ENCODE measurements at places on chromosomes 1 and 21.

GRCh38 chr1:84253891-84254290, 47.6 kb upstream of the SAMD13 start:
- no peak for DNase-seq

DNA sequence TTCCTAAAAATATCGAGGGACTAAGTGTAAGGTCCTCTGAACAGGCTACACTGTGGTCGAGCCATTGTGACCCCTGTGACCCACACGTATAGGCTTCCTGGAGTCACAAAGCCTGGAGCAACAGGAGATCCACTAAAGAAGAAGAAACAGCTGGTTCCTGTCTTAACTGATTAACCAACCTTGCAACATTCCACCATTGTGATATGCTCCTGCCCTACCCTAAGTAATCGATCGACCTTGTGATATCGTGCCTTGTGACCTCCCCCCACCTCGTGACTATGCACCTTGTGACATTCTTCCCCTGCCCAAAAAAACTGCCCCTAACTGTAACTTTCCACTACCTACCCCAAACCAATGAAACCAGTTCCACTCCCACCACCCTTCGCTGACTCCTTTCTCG, 304.6 kb upstream of the FAM78B start:
- no peak for DNase-seq

DNA sequence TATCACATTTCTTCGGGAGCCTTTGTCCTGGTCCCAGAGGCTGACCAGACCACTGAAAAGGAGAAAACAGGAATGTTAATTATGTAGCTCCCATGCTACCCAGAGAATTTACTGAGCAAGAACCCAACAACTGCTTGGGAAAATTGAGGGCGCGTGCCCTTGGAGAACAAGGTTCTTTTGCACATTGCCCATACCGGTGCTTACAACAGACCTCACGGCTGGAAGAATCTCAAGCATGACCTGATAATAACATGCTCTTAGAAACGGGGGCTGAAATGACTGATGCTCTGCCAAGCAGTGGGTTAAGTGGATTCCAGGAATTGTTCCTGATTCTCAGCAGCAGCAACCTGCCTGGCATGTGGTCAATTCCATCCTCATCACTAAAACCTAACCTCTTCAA, 49.3 kb upstream of the AJAP1 start:
- DNase-seq, result no peak

DNA sequence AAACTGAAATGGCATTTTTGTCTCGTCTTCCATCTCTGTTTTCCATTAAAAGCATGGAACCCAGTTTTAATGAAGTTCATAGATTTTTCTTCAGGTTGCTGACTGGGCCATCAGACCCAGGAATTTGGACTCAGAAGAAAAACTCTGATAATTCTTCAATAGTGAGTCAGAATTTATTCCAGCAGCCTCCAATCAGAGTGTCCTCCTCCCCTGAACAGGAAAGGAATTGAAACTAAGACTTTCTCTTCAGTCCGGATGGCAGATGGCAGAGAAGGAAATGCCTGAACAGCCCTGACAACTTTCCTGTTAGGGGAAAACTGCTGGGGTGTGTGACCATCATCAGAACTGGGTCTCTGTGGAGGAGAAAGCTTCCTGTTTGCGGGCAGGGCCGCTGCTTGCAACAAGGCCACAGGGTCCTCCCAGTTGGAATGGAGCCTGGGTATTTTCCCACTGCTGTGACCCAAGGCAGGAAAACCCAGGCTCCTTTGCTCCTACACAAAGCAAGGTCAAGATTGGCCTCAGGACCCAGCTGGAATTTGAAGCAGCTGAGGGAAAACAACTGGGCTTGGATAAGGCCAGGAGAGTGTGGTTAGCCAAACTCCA, 20.7 kb downstream of the CD34 start:
- no peak for DNase-seq

- no peak for DNase-seq
These were observed 7.6 kb downstream of the CAPN9 start for GRCh38 chr1:230754796-230755195.

DNA sequence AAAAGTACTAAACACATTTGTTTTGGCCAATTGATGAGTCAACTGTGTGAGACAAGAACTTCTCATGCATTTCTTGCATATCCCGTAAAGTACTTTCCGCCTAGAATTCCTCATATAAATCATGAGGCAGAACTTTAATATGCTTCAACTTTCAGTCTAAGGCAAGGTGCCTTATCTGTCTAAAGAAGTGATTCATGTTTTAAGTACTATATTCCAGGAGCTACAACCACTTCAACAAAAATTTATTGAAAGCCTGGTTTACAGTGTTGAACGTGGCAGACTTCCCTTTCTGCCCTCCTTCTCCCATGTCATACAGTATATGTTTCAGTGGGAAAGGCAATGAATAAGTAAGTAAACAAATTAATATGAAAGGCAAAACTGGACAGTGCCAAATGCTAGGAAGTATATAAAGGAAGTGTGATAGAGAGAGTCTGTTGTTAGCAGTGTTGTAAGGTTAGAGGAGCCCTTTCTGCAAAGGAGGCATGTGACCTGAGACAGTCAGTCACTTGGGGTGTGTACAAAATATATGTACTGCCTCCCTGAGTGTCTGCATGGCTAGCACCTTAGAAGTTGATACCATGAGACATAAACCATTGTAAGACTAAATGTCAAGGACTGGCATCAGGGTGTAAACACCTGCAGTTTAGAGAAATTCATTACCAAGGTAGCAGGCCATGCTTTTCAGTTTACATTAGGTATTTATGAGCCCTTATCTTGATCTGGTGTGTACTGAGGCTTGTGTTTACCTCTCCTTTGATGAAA, 362.2 kb downstream of the SRGAP2C start:
- no peak for DNase-seq

DNA sequence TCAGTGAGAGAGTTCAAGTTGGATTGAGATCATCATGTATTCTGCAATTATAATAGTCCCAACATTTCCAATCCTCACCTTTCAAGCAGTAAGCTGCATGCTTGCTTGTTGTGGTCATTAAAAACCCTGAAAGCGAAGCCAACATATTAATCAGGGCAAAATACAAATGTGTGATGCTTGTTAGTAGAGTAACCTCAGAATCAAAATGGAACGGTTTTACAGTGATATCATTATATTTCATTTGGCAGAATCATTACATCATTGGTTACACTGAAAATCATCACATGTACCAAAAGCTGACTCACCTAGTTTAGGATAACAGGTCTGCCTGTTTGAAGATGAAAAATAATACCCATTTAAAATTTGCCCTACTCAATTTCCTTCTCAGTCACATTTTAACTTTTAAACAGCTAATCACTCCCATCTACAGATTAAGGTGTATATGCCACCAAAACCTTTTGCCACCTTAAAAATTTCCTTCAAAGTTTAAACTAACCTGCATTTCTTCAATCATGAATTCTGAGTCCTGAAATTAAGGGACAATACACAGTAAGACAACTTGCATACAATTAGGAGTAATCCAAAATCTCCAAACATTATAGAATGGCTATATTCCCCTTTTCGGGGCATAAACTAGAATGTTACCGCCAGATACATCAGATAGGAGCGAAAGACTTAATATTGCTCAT, 3.5 kb downstream of the GAS5 start:
- DNase-seq, result no peak

DNA sequence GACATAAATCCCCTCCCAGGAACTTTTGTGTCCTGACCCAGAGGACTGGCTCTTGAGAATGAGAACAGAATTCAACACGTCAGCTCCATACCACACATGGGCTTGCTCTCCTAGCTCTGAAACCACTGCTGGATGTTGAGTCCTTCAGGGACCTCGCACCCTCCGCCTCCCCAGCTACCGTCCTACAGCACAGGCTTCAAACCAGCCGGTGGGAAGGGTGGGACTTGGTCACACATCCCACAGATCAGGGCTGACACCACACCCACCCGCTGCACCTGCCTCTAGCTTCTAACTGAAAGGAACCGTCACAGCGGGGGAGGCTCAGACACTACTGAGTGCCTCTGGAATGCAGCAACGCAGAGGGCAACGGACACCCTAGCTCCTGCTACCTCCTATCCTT, 24.0 kb downstream of the MRAP start:
- DNase-seq, result no peak

- no peak for DNase-seq
These were observed 15.1 kb downstream of the TRIM45 start for GRCh38 chr1:117106478-117106877.

DNA sequence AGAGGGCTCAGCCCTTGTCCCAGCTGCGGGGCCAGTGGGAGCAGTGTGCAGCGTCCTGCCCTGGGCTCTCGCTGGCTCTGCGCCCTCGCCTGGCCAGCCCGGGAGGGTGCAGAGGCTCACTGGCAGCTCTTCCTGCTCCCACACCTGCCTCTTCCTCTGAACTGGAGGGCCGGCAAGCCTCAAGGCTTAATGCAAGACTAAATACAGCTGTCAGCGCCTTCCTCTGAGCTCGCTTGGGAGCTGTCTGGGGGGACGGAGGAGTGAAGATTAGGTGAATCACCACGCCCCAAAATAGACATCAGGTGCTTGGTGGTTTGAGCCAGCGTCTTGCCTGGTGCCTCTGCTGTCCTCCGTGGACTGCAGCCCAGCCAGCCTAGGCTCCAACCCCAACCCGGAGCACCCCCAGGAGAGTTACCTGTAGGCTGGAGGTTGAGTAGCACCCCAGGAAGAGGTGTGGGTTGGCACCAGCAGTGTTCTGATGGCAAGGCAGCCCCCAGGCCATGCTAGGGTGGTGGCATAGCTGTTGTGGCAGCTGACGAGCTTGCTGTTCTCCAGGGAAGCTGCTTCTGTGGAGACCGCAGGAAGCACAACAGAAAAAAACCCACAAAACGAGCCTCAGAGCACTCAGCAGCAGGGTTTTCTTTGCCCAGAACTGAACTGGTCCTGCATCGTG, 36.9 kb downstream of the UMODL1 start:
- DNase-seq, result no peak

DNA sequence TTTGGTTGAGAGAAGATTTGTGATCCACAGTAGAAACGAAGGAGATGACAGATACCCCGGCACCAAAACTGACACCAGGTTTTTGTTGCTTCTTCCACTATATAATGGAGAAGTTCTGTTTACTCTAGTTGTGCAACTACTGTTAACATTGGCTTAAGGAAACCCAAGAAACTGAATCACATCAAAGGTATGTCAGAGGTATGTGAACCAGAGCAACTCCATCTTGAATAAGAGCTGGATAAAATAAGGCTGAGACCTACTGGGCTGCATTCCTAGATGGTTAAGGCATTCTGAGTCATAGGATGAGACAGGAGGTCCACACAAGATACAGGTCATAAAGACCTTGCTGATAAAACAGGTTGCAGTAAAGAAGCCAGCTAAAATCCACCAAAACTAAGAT, 173.7 kb upstream of the CAMK1G start:
- DNase-seq, result no peak

DNA sequence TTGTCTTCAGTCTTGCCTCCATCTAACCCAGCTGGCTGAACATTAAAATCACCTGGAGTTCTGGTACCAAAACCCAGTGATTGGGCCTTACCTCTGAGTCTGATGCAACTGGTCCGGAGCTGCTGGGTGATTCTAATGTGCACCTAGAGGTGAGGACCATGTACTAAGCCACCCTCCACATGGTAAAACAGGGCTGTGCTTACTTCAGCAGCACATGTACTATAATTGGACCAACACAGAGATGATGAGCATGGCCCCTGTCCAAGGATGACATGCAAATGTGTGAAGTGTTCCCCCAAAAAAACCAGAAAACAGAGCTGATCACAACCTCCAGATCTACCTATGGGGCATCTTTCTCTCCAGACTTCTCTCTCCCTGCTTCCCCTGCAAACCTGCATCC, 37.0 kb downstream of the ELK4 start:
- DNase-seq, result no peak

- no peak for DNase-seq
These were observed 758 bp downstream of the DEPDC1 start for GRCh38 chr1:68495968-68496679.

- DNase-seq, result no peak
These were observed 218.9 kb upstream of the C1orf174 start for GRCh38 chr1:4118746-4119515.

GRCh38 chr1:32754317-32755097, 51.9 kb upstream of the SYNC start:
- DNase-seq, result no peak

DNA sequence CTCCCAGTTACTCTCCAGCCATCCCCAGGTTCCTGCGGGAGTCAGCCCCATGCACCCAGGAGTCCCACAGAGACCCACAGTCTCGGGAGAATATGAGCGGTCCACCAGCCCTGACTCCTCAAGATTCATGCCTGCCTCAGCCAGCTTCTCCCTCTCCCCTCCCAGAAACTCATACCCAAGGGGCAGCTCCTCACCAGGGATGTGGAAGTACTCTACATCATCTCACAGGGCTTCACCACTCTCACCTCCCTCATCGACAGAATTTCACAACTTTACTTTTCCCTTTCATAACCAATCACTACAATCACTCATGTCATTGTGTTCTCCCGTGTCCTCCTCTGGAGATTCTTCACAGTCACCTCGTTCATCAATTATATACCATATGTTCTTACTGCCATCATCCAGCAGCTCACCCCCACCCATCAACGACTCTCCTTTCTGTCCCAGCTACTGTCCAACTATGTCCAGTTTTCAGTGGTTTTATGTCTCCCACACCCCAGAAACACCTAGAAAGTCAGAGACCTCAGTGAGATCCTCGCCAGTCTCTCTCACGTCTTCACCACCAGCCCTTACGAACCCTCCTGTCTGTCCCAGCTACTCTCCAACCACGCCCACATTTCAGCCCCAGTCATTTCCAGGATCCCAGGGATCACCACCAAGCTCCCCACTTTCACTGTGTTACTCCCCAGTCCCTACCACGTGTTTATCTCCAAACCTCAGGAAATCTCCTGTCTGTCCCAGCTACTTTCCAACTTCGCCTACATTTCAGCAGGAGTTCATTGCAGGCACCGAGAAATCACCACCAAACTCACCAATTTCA, 1530.1 kb upstream of the TPTE start:
- DNase-seq, result peak; percentile 96

DNA sequence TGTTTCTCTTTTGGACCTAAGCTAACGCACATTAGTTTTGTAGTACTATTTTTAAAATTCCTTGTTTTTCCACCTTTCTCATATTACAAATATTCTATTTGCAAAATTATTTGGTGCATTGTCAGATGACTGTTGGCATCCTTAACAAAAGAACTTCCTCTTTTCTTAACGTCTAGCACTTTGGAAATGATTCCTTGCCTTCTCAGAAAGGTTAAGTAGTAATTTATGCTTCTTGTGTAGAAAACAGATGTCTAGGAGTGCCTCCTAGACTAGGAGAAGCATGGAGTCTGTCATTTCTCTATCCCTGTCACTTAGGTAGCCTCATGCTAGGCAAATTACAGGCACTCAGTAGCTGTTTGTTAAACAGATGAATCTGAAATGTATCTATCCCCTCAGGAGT, 64.4 kb downstream of the HSPA13 start:
- DNase-seq, result no peak

Measured in iPS DF 19.7 (cell line).